ENCODE measurements at places on chromosomes 2 and 18. TPM values are rescaled to one million over a fixed set of nuclear protein-coding genes. Genes with fewer than 3 reads are reported as not detected.

GRCh38 chr2:10346929-10347561 is 44.3 kb downstream of the HPCAL1 start:
- H3K27me3 ChIP-seq: no peaks in the 10 kb centered on the region
- DNase-seq: no peak
- no peak overlapping the region for H3K27ac ChIP-seq
- H3K4me3 ChIP-seq: no peak overlapping the region
- H3K36me3 ChIP-seq: no peaks in the 10 kb centered on the region

DNA sequence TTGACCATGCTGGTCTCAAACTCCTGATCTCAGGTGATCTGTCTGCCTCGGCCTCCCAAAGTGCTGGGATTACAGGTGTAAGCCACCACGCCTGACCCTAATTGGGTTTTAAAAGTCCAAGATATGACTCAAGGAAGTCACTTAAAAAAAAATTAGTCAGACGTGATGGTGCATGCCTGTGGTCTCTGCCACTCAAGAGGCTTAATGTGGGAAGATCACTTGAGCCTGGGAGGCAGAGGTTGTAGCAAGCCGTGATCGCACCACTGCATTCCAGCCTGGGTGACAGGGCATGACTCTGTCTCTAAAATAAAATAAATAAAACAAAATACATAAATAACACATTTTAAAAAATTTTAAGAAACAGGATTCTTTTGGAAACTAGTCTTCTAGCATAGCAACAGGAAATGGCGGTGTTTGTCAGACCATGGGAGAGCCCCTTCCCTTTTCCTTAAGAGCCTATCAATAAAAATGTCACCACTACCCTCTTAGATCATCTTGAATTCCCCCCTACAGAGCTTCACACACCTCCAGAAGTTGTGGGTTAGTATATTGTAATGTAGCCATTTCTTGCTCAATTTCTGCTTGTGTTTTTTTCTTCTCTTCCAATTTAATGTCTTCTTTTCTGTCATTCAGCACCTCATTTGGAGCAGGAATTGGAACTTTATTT is 20.1 kb downstream of the SFT2D3 start:
- H3K27me3 ChIP-seq: no peaks in the 10 kb centered on the region
- H3K36me3 ChIP-seq: peaks cover 12% of the 10 kb centered on the region
- peaks cover 33% of the 10 kb centered on the region for H3K4me1 ChIP-seq

DNA sequence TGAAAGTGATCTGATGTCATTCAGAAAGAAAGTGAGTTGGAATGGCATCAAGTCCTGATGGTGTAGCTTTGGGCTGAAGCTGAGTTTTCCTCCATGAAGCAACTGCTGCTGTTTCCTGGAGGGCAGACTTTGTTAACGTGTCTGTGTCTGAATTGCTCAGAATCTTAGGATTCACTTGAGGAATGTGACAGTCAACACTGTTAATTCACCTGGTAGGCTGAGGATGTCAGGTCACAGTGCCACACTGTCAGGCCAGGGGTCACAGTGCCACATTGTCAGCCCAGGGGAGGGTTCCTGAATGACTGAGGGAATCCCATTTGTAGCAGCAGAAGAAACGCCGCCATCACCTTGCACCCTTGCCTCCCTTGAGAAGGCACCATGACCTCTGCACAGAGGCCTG is 39.4 kb downstream of the LYPD6B start:
- H3K27ac ChIP-seq: no peak overlapping the region
- no peaks in the 10 kb centered on the region for H3K36me3 ChIP-seq
- no peak overlapping the region for H3K4me3 ChIP-seq
- no peaks in the 10 kb centered on the region for H3K4me1 ChIP-seq
- no peak for DNase-seq

MAPK4 gene
- total RNA-seq: 0.74 TPM

TEX44 gene
- not detected for total RNA-seq

DNA sequence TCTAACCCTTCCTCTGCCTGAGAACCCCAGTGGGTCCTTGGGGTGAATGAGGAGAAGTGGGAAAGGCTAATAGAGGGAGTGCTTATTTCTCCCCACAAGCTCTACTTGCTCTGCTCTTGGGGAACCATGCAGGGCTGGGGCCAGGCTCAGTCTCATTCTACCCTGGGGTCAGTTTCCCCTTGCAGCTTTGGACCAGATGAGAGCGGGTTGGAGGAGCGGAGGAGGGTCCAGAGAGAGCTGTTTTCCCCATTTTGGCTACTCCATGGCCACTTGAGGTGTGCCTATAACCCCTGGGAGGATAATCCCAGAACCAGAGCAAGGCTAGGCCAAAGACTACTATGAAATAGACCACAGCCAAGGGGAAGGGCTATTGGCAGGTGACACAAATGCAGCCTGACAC is 29.6 kb downstream of the PLB1 start:
- H3K4me3 ChIP-seq: no peak overlapping the region
- H3K4me1 ChIP-seq: peaks cover 15% of the 10 kb centered on the region
- no peaks in the 10 kb centered on the region for H3K36me3 ChIP-seq
- H3K27ac ChIP-seq: no peak overlapping the region

- peaks cover 1% of the 10 kb centered on the region for H3K27me3 ChIP-seq
- no peak overlapping the region for H3K27ac ChIP-seq
- DNase-seq: no peak
- no peaks in the 10 kb centered on the region for H3K36me3 ChIP-seq
- no peaks in the 10 kb centered on the region for H3K4me1 ChIP-seq
Measured at GRCh38 chr2:128385365-128385764, 66.7 kb upstream of the HS6ST1 start.

DNA sequence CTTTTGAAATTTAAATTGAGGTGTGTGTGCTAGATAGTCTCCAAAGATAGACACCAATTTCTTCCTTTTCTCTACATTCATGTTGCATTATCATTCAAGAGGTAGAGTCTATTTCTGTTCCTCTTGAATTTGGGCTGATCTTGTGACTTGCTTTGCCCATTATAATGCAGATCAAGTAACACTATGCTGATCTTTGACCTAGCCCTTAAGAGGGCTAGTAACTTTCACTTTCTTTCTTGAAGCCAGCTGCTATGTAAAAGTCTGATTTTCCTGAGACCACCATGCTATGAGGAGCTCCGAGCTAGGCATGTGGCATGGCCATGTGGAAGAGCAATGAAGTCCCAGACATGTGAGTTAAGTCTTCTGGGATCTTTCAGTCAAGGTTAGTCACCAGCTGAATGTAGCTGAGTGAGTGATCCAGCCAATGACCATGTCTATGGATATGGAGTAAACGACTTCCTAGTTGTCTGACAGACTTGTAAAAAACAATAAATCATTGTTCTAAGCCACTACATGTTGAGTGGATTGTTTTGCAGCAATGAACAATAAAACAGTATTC is 189.4 kb upstream of the CWC22 start:
- H3K27ac ChIP-seq: no peak overlapping the region
- H3K27me3 ChIP-seq: no peaks in the 10 kb centered on the region
- DNase-seq: no peak
- H3K4me3 ChIP-seq: no peak overlapping the region
- no peaks in the 10 kb centered on the region for H3K4me1 ChIP-seq

DNA sequence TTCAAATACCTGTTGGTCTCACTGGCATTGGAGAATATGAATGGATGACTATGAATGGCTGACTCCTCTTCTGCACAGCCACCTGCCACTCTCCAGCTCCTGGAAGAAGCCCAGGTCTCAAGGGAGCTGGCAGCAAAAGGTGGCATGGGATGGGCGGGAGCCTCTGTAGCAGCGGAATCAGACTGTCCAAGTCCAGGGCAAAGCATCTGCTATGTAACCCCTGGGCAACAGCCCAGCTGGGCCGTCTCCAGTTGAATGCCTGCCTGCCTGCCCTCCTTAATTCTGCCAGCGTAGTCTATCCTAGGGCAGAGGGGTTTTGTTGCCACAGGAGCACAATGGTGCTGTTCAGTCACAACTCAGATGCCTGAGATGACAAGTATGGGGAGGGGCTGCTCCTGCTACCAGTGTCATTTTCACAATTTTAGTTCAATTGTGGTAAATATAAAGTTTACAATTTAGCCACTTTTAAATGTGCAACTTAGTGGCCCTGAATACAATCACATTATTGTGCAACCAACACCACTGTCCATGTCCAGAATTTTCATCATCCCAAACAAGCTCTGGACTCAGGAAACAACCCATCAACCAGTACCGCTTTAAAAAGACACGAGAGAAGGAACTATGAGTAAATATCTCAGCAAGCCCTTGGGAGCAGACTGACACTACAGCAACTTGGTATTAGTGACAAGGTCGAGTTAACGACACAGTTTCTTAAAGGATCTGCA is 115.2 kb downstream of the MYO5B start:
- no peak overlapping the region for H3K4me3 ChIP-seq
- no peaks in the 10 kb centered on the region for H3K36me3 ChIP-seq
- peaks cover 14% of the 10 kb centered on the region for H3K4me1 ChIP-seq
- DNase-seq: peak; percentile 74

DNA sequence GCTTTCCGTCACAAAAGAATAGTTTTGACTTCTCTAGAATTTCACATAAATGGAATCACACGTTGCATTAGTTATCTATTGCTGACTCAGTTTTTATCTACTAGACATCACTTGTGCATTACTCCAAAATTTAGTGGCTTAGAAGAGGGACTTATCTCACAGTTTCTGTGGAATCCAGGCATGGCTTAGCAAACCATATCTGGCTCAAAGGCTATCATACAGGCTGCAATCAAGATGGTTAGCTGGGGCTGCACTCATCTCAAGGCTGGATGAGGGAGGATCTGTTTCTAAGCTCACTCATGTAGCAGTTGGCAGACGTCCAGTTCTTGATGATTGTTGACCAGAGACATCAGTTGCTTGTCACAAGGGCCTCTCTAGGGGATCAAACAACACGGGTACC is 6.6 kb upstream of the DSC3 start:
- H3K36me3 ChIP-seq: no peaks in the 10 kb centered on the region
- H3K4me3 ChIP-seq: no peak overlapping the region
- H3K27me3 ChIP-seq: peaks cover under 1% of the 10 kb centered on the region
- H3K27ac ChIP-seq: no peak overlapping the region
- H3K4me1 ChIP-seq: no peaks in the 10 kb centered on the region
- DNase-seq: no peak

- no peak for DNase-seq
- H3K4me1 ChIP-seq: no peaks in the 10 kb centered on the region
- no peak overlapping the region for H3K4me3 ChIP-seq
- H3K27me3 ChIP-seq: no peaks in the 10 kb centered on the region
- no peaks in the 10 kb centered on the region for H3K36me3 ChIP-seq
- H3K27ac ChIP-seq: no peak overlapping the region
Measured at GRCh38 chr2:181138816-181139215, 158.4 kb downstream of the UBE2E3 start.

KANSL1L gene
- 15.5 TPM for total RNA-seq

GRCh38 chr18:49041435-49042245 is 90.9 kb upstream of the SMAD7 start:
- H3K27ac ChIP-seq: no peak overlapping the region
- no peaks in the 10 kb centered on the region for H3K4me1 ChIP-seq
- H3K27me3 ChIP-seq: no peaks in the 10 kb centered on the region
- H3K4me3 ChIP-seq: no peak overlapping the region
- no peaks in the 10 kb centered on the region for H3K36me3 ChIP-seq

DNA sequence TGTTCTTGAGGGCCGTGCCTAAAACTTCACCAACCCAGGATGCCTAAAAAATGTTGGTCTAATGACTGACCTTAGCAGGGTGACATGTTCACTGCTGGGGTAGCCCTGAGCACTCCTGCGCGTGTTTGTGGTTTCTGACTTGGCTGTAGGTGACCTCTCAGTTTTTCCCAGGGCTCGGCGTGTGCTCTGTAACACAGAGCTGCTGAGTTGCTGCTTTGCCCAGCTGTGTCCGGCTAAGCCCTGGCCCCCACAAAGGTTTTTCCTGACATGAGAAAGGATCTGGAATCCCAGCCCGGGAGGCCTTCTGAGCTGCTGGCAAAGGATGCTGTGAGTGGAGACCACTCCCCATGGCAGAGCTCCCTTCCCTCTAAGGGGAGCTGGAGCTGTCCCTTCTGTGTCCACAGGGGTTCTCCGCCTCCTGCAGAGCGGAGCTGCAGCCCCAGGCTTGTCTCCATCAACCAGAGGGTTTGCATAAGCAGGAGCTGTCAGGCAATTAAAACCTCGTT is 52.7 kb downstream of the CRIM1 start:
- no peaks in the 10 kb centered on the region for H3K36me3 ChIP-seq
- peak overlapping the region; percentile 17 for H3K4me3 ChIP-seq
- DNase-seq: peak; percentile 14
- H3K27me3 ChIP-seq: no peaks in the 10 kb centered on the region
- H3K4me1 ChIP-seq: peaks cover 92% of the 10 kb centered on the region

- H3K27me3 ChIP-seq: no peaks in the 10 kb centered on the region
- no peak overlapping the region for H3K4me3 ChIP-seq
- no peak overlapping the region for H3K27ac ChIP-seq
- peaks cover 17% of the 10 kb centered on the region for H3K4me1 ChIP-seq
- DNase-seq: no peak
Measured at GRCh38 chr2:45884126-45884525, 232.7 kb downstream of the PRKCE start.

GRCh38 chr2:54964271-54964670 is 86.0 kb downstream of the RTN4 start:
- H3K36me3 ChIP-seq: no peaks in the 10 kb centered on the region
- H3K27ac ChIP-seq: peak overlapping the region; percentile 39
- H3K4me3 ChIP-seq: no peak overlapping the region
- H3K27me3 ChIP-seq: no peaks in the 10 kb centered on the region
- no peak for DNase-seq

TTN gene
- total RNA-seq: 6,407 TPM

DNA sequence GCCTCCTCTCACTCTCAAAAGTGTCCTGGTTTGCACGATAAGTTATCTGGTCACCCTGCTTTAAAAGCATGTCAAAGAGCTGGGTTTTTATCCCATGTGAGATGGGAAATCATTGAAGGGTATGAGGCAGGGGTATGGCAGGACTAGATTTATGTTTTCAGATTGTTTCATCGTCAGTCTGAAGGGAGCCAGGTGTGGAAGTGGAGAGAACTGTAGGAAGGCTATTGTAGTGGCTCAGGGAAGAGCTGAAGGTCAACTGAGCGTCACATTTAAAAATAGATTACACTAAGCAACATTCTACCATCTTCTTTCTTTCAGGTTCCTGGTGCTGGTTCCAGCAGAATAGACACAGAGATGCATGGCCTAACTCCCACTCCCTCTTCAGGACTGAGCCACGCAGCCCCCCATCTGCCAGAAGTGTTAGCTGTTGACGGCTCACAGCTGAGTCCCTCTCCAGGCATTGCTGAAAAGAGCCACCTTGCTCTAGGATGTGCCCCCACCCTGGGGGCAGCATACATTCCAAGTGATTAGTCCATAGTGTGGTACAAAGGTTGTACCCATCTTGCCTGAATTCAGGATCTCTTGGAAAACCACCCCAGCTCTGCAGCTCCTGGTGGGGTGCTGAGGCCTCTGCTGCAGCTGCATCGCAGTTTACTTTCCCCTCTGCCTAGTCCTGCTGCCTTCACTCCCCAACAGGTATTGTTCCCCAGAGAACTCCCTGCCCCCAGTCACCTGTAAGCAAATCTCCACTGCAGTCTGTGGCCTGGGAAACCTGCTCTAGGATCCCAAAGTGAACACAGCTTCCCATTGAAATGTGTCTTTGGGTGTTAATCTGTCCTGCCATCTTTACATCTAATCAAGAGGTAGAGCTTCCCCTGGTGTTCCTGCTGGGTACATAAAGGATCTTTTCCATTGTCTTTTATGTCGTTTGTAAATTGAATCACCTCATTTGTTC is 79.5 kb upstream of the KLF7 start:
- H3K4me3 ChIP-seq: no peak overlapping the region
- H3K4me1 ChIP-seq: no peaks in the 10 kb centered on the region

- H3K4me1 ChIP-seq: peaks cover 15% of the 10 kb centered on the region
- H3K4me3 ChIP-seq: no peak overlapping the region
- no peaks in the 10 kb centered on the region for H3K27me3 ChIP-seq
Measured at GRCh38 chr2:181046833-181047232, 66.4 kb downstream of the UBE2E3 start.
